ENCODE measurements at places on chromosomes 2 and 18.

- DNase-seq, result peak; percentile 64
Measured at GRCh38 chr18:395456-396250, 104.8 kb downstream of the COLEC12 start.

DNA sequence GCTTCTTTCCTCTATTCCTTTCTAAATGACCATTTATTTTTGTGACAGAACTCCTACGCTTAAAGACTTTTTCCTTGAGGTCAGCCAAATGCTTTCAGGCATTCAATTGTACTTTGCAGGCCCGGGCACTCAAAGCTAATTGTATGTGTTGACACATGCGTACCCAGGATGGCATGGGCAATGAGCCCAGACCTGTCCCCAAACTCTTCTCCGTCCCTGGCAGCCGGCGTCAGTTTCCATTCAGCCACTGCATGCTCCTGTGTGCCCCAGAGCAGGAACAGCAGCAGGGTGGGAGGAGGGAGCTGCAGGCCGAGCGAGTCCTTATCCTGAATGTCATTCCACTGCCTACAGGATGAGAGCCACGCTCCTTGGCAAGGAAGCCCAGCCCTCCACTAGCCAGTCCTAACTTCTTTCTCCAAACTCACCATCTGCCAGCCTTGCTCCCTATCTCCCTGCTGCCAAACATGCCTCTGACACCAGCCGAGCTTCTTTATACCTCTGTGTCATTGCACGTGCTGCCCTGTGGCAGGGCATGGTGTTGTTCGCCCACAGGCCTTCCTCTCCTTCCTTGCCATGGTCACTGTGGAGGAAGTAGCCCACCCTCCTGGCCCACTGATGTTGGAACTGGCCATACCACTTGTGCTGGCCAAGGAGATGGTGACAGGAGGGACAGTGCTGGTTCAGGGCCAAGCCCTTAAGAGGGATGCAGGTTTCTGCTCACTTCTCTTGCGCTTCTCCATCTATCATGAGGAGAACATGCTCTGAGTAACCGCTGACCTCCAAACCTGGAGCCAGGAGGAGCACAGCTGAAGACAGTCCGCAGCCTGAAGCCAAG lies 116.9 kb upstream of the FHL2 start:
- no peak for DNase-seq

GRCh38 chr2:216084547-216084946 lies 2.8 kb downstream of the TMEM169 start:
- no peak for DNase-seq

DNA sequence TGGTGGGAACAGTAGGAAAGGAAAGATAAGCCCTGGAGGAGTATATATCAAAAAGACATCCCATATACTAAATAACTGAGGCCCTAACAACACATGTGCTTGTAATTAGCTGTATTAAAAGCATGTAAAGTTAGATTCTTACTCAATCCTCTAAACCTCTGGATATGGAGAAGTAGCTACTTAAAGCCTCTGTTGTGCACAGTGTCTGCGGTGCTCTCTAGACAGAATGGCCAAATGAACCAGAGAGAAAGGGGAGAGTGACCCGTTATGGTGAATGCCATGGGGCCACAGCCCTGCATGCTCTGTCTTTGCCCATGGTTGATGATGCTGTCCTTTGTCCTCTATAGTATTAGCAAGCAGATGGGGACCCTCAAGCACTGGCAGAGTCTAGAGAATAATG lies 104.4 kb upstream of the SLC8A1 start:
- no peak for DNase-seq

DNA sequence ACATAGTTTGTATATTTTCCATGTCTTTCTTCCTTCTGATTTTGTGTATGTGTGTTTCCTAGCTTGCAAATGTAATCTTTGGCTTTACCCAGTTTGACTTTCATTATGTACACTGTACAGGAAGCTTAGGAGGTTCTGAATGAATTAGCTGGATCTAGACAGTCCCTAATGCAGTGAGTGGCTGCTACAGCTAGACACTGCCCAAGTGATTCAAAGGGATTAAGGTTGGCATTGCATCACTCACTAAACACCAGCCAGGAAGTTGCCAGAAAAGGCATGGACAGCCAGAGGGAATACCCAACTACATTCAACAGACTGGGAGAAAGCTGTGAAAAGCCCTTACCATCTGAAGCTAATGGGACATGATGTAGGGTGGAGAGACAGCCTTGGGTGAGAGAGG lies 316.0 kb upstream of the MEX3C start:
- DNase-seq, result no peak

DNA sequence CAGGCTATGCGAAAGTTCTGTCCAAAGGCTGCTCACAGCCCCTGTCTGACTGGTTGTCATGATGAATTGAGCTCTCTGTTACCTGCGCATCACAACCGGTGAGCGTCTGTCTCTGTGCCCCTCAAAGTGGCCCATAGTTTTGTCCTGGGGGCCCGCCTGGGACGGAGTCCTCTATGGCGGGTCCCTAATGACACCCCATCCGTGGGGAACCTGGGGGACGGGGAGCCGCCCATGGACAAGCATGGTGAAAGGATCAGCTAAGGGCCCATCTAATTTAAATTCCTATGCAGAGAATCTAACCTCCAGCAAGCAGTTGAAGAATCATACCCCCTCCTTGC lies 473 bp downstream of the ELMOD3 start:
- DNase-seq, result no peak
